Activated T-helper 9 cell treated with anti-CD3 and anti-CD28 coated beads, Interleukin-2, amount 50 U/mL, for 16 hours (primary cell): ENCODE measurements at places on chromosomes 16 and 17.

DNA sequence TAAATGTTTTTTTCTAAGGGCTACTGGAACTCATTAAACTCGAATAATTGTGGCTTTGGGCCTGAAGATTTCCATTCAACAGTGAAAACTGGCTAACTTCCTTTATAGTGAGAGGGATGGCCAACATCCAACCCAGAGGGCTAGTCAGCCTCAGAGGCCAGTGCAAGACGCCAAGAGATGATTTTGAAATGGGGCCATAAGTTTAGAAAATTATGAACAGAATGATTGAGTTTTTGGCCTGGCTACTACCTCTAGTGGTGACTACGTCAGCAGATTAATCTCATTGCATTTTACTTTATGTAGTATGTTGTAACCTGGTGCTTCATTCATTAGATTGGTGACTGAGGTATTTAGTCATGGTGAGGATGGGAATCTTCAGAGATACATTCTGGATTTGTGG lies 28.4 kb downstream of the HAPSTR1 start:
- DNase-seq = no peak

- DNase-seq = no peak
Measured at GRCh38 chr17:37698132-37698910, 46.5 kb downstream of the HNF1B start.

GRCh38 chr16:84084570-84085270 lies 32.0 kb downstream of the MBTPS1 start:
- peak; percentile 40 for DNase-seq

- DNase-seq = peak; percentile 18
Measured at GRCh38 chr17:38428112-38428642, at the start of gene ARHGAP23. ARHGAP23 (plus strand) TSS chr17:38428464; CDS start chr17:38428486, 22 bp downstream.

DNA sequence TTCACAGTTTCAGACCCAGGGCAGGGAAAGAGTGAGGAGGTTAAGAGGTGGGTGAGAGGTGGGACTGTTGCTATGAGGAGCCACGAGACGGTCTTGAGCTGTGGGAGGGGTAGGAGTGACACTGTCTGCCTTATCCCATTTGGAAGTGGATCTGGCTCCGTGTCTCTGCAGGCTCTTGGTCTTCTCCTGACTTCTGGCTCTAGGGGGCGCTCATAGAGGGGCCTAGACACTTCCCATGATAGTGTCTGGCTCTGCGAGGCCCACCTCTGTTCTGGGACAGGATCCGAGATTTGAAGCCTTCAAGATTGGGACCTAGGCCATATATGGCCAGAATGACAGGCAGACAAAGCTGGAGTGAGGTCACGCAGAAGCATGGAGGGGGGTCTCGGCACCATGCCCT lies 204.5 kb downstream of the GSG1L start:
- no peak for DNase-seq

DNA sequence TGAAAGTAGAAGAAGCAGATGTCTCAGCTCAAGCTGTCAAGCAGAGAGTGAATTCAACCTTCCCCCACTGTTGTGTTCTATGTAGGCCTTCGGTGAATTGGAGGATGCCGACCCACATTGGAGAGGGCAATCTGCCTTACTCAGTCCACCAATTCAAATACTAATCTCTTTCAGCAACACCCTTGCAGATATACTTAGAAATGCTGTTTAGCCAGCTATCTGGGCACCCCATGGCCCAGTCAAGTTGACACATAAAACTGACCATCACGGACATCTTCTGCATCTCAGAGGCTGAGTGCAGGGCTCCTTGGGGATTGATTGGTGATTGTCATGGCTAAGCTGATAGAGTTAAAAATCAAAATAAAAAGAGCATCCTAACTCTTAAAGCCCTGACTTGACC lies 58.3 kb downstream of the IRX3 start:
- no peak for DNase-seq

GRCh38 chr17:1143573-1143972 lies 36.2 kb downstream of the ABR start:
- DNase-seq = no peak
